H4 (cell line): ENCODE measurements at places on chromosomes 7 and 10. TPM values are rescaled to one million over a fixed set of nuclear protein-coding genes. Genes with fewer than 3 reads are reported as not detected.

Gene IGFBP1
- total RNA-seq = not detected in 2 replicates

Gene TM9SF3
- total RNA-seq = 44.1 and 72.4 TPM in 2 replicates

Gene OR2F2
- not detected in 2 replicates for total RNA-seq

DNA sequence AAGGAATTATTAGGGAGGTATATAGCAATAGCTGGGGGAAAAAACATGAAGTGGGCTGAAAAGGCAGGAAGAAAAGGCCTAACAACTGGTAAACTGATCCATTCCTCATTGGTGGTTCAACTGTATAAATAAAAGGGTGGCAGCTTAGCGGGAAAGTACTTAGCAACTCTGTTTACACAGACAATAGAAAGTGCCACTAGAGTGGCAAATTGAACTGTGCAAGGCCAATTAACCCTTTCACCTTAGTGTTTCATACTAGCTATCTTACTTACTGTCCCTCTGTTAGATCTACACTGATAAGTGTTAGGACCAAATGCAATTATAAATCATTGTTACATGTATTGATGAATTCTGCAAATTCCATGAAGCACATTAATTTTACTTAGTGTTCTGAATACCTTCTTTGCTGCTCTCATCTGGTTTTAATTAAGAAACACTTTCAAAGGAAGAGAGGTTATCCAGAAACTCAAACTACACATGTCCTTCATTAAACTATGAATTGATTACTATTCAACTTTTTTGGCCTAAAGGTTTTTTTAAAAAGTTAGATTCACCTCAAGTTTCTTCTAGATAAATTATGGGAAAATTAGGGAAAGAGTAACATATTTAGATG is 28.0 kb downstream of the DNAJC1 start:
- DNase-seq = no peak

DNA sequence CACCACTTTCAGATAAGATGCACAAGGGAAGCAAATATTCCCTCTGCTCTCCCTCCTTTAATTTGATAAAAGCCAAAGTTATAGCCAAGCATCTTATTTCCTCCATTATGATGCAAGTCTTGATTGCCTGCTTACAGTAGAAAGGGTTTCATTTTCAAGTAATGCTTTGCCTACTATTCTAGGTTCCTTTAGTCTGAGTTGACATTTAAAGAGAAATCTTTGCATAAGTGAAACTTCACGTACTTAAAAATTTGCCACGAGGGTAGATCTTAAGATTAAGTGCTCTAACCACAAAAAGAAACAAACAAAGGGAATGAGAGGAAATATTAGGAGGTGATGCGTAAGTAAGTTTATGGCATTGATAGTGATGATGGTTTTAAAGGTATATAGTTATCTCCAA is 78.1 kb upstream of the VWDE start:
- peak; percentile 39 for DNase-seq

DNA sequence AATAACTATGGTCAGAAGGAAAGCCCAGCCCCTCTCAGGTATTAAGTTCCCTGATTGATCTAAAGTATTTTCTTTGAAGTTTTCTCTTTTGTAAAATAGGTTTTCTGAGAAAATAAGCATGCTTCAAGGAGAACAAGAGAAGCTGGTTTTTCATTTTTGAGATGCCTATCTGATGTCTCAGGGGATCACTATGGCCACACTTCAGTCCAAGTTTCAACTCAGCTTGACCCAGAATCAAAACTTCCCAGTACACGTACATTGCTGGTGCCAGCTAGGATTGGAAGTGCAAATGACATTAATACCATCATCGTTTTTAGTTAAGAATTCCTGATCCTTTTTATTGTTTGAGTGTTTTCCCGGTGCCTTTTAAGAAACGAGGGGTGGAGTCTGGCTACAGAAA is 7.2 kb downstream of the ITIH5 start:
- no peak for DNase-seq

DNA sequence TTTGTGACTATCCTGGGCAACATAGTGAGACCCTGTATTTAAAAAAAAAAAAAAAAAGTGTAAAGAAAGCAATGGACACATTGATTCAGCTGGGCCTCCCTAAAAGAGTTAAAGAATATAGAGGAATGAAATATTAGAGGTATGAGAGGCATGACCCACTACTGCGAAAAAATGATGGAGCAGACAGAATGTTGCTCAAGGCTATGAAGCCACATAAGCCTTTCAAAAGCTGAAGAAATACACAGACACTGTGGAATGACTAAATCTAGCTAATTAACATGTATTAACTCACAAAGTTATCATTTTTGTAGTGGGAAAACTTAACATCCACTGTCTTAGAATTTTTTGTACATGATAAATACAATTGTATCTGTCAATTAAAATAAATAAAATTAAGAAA is 107.3 kb downstream of the HGF start:
- DNase-seq = no peak

- DNase-seq = no peak
Observed at GRCh38 chr10:94042834-94043175, 49.1 kb downstream of the PLCE1 start.
